ENCODE measurements at places on chromosomes 4 and X.

GRCh38 chr4:181345931-181346330, 897.3 kb upstream of the TENM3 start:
- no peak for DNase-seq

GRCh38 chr4:181507180-181507835, 735.9 kb upstream of the TENM3 start:
- DNase-seq = no peak

DNA sequence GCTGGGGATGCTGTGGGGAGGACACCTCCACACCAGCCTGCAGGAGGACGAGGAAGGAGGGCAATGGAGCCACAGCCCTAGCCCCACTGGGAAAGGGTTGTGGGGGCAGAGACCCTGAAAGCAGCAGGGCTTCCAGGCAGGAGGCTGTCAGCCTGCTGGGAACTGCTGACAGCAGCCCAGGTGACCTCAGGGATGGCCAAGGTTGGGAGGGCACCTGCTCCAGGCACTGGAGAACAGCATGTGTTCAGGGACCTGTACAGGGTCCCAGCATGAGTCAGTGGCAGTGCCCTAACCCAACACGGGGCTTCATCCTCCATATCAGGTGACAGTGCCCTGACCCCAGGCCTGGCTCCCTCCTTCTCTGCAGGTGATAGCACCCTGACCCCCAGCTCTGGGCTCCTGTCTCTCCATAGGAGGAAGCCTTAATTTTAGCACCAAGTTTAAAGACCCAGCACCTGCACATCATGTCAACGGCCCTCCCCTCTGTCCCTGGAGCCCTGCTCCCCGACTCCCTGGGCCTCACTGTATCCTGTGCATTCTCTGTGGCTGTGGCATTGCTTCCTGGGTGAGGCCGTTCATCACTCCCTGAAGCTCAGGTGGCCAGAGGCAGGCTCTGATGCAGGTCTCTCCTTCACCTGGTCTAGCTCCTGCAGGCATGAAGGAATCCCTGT, 66.3 kb downstream of the CRMP1 start:
- DNase-seq = no peak

GRCh38 chr4:113445286-113445685, 316.3 kb downstream of the CAMK2D start:
- DNase-seq = no peak

DNA sequence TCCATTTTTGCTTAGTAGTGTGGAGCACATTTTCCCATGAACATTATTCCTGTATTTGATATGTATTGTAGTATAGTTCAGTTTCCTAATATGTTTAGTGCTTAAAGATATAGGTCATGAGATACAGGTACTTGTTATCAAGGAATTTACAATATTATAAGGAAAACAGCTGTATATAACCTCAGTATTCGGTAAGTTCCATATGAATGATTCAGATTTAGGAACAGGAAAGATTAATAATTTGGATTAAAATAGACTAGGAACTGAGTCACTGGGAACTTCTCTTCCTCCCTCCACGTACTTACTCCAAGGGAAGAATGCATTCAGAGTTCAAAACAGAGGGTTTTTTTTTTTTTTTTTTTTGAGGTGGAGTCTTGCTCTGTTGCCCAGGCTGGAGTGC, 20.0 kb downstream of the DIAPH2 start:
- DNase-seq = no peak

All from stimulated activated CD4-positive, alpha-beta T cell treated with anti-CD3 and anti-CD28 coated beads, Interleukin-15, amount 100 ng/mL, for 1 hour (primary cell).